ENCODE measurements at places on chromosomes 7 and 10. TPM values are rescaled to one million over a fixed set of nuclear protein-coding genes. Genes with fewer than 3 reads are reported as not detected.

- DNase-seq: no peak
Observed at GRCh38 chr7:41882256-41882655, 179.4 kb upstream of the INHBA start.

GRCh38 chr10:110296966-110297365 is 7.8 kb downstream of the SMNDC1 start:
- DNase-seq: no peak

- DNase-seq: no peak
Observed at GRCh38 chr7:104983076-104983577, 30.9 kb upstream of the KMT2E start.

- no peak for DNase-seq
Observed at GRCh38 chr7:101589976-101590662, 39.0 kb downstream of the MYL10 start.

DNA sequence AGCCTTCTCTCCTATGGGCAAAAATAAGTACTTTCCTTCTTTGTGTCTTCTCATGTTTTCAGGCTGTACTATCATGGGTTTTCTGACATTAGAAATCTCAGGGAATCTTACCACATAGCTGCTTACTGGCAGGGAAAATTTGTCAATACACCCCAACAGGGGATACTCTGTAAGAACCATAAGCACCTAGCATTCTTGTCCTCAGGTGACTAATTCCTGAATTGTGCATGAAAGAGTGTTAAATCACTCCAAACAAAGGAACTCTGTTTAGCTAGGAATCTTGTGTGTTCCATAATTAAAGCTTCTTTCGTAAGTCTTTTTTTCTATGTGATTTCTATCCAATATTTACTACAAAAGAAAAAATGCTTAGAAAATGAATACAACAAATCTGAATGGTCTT is 206.7 kb upstream of the POT1 start:
- no peak for DNase-seq

DNA sequence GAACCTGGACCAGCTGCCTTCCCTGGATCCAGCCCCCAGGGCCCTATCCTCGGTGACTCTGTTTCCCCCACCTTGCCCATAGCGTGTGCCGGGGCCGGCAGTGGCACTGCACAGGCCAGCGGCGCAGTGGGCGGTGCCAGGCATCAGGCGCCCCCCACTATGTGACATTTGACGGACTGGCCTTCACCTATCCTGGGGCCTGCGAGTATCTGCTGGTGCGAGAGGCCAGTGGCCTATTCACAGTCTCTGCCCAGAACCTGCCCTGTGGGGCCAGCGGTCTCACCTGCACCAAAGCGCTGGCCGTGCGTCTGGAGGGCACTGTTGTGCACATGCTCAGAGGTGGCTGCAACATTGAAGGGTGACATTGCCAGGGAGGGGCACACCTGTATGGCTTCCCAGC is 12.0 kb upstream of the ZNF467 start:
- no peak for DNase-seq

DNA sequence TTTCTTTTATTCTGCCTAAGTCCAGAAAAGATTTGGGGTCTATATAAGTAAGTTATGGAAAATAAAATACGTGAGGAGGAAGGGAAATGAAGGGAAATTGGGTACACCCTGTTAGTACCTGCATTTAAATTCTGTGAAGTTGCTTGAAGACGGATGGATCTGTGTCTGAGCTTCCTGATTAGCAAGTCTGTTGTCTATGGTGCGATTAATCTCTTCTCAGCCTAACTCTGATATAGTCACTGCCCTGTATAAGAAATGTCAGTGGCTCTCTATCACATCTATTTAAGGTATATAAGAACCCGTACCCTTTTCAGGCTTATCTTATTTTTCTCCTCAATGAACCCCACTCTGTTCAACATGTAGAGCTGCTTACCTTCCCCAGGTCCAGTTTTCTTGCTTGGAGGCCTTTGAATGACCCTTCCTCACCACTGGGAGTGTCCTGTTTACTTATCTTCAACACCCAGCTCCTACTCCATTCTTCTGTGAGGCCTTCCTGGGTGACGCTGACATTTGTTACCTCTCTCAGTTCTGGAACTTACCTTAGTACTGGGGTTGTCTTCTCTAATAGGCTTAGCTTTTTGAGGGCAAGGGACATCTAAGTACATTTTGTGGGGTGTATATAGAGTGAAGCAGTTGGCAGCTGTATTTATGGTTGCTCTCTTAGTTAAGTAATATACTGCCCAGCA is 149.6 kb upstream of the PRPS1L1 start:
- DNase-seq: no peak

GRCh38 chr7:43456200-43456599 is 126.7 kb upstream of the STK17A start:
- no peak for DNase-seq

DNA sequence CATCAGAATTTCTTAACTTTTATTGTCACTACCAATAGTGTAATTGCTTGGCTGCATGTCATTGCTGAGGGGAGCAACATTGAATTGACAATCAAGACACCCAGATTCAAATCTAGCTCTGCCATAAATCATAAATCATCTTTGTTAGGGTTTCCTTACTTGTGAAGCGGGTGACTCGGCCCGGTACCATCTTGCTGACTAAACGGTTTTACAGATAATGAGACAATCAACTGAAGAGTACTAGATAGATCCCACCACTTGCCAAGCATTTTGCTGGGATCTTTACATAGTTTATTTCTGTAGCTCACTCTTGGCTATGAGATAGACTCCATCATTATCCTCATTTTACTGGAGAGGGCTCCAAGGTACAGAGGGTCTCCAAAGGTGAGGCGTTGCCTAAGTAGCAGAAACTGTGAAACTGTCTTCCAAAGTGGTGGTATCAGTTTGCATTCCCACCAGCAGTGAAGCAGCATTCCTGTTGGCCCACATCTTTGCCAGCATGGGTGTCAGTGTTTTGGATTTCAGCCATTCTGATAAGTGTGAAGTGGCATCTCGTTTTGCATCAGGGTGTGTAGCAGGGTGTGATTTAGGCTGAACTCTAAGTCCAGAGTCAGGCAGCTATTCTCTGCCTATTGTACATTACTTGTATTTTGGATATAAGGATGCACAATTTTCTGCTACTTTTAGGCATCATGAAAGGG is 168.7 kb upstream of the BMPER start:
- no peak for DNase-seq

- peak; percentile 41 for DNase-seq
Observed at GRCh38 chr10:132942101-132943057, at the start of gene CFAP46. CFAP46 (minus strand) TSS chr10:132942570; CDS start chr10:132942484, 86 bp downstream.

DNA sequence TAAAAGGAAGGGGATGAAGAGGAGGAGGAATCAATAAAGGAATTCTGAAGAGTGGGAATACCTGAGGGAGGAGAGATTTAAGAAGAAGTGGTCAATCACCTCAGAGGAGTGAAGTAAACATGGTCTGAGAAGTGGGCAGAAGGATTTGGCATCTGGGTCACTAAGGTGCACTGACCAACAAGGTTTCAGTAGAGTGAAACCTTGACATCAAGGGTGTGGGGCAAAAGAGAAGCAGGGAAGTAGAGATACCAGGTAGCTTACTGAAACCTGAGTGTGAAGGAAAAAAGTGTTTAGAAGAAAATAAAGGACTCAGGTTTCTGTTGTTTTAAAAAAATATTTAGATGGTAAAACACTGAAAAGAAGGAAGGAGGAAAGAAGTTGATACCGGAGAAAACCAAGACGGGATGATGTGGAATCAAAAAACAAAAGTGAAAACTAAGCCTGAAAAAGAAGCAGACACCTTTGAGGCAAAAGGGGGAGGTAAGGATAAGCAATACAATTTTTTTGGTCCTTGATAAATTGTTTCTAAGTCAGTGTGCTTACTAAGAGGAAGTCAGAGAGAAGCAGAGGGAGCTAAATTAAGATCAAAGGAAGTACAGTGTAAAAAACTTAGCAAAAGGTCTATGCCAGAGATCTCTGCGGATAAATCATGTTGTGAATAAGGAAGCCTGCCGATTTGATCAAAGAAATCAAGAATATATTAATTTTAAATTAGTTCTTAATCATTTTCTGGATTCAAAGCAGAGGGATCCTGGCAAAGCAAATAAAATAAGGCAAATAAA is 137.2 kb upstream of the GPR22 start:
- DNase-seq: no peak

DNA sequence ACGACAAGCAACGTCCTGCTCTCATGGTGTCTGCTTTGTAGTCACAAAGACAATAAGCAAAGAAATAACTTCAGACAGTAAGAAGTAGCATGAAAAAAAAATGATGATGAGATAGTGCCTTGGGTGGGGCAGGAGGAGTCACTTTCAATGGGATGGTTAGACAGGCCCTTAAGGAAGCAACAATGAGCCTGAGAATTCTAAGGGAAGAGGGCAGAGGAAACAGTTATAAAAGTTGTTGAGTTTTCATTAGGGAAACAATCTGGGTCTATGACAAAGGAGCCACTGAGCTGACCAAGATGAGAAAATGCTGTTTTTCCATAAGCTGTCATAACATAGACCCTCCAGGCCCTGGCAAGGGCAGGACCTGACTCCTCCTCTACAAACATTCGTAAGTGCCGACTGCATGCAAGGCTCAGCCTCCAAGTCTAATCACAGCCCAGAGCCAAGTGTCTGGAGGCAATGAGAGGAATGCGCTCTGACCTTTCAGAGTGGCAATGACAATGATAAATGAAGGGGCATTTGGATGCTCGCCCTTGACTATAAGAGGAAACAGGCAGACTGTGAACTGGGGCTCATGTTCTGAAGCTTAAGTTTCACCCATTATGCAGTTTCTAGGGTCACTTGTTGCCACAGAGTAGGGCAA is 43.7 kb downstream of the PPP1R3C start:
- no peak for DNase-seq

GRCh38 chr10:69088471-69088769 is 517 bp downstream of the SRGN start:
- no peak for DNase-seq

DNA sequence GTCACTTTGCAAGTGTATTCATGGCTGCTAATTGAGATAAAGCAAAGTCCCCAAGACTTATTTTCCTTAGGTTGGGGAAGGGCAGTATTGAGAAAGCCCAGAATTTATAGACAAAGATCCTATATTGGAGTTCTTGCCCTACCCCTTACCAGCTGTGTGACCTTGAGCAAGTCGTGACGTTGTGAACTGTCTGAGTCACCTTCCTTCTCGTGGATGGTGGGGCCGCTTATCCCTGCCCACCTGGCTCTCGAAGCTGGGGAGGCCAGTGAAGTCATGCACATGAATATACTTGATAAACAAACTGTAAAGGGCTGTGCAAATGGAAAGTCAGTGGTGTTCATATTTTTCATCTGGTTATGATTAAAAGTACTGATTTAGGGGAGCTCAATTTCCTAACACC is 127.4 kb downstream of the TACC2 start:
- DNase-seq: no peak

GRCh38 chr10:88804083-88804812 is 1.7 kb downstream of the LIPM start:
- DNase-seq: no peak

DNA sequence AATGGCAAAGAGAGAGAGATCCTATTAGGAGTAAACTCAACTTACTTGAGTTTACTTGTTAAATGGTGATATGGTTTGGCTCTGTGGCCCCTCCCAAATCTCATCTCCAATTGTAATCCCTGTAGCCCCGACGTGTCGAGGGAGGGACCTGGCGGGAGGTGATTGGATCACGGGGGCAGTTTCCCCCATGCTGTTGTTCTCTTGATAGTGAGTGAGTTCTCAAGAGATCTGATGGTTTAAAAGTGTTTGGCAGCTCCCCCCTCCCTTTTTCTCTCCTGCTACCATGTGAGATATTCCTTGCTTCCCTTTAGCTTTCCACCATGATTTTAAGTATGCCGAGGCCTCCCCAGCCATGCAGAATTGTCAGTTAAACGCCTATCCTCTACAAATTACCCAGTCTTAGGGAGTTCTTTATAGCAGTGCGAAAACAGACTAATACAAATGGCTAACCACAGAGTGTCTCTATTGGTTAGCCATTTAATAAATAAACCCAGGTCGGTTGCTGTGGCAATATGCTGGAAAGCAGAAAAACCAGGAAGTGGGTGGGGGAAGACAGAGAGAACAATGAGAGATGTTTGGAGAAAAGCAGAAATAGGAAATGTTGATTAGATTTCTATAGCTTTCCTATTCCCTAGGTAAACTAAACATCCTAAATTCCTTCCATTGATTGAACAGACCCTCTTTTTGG is 3.0 kb upstream of the STMP1 start:
- no peak for DNase-seq

DNA sequence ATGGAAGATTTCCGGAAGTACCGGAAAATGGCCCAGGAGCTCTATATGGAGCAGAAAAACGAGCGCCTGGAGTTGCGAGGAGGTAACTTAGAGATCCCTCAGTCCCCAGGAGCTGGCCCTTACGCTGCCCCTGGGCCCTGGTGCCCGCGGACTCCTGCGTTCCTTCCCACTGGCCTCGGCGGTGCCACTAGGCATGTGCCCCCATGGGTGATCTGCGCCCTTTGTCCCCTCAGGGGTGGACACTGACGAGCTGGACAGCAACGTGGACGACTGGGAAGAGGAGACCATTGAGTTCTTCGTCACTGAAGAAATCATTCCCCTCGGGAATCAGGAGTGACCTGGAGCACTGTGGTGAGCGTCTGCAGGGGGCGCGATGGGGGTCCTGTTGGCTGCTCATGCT is 24.2 kb upstream of the CHST12 start:
- no peak for DNase-seq

The DRGX gene
- not detected for total RNA-seq

The ADAM12 gene
- 0.32 TPM for total RNA-seq

The ANXA8 gene
- total RNA-seq: not detected

The PTTG1IP2 gene
- total RNA-seq: not detected

The SDK1 gene
- total RNA-seq: 1.3 TPM

The FAM25G gene
- total RNA-seq: not detected

The MICALL2 gene
- total RNA-seq: 9.1 TPM

The GSTO2 gene
- total RNA-seq: 1.4 TPM

The TMEM140 gene
- total RNA-seq: 8.3 TPM

The KBTBD2 gene
- 35.7 TPM for total RNA-seq

The TRIL gene
- 0.10 TPM for total RNA-seq

The GPR26 gene
- not detected for total RNA-seq

The NKX1-2 gene
- not detected for total RNA-seq

The FAM237B gene
- not detected for total RNA-seq

Data from activated naive CD4-positive, alpha-beta T cell treated with anti-CD3 and anti-CD28 coated beads, Interleukin-2, amount 50 U/mL, for 72 hours (primary cell).